Stimulated activated CD4-positive, alpha-beta T cell treated with anti-CD3 and anti-CD28 coated beads, Interleukin-2, amount 100 ng/mL, for 24 hours (primary cell): ENCODE measurements at places on chromosomes 5 and 9.
A peak's percentile ranks its signal among the peaks of the same experiment; 100 is the strongest.

GRCh38 chr9:83056911-83057310, 6.0 kb downstream of the RASEF start:
- DNase-seq: no peak

DNA sequence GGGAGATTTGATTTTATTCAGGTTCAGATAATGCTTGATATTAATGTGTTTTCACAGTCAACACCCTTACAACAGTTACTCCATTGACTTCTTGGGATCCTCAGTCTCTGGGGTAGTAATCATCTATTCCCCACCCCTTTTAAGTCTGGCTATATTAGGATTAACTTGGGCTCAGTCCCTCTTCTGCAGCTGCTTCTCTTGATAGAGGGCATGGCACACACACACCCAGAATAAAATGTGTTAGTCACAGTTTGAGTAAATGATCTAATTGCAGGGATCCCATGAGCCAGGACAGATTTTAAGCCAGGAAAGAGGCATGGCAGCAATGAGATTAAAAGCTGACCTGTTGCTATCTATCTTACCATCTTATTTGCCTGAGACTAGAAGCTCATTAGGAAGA, 53.7 kb upstream of the VLDLR start:
- no peak for DNase-seq

- DNase-seq: peak; percentile 87
Measured at GRCh38 chr9:114681594-114682332, at the start of gene TEX48. Gene TEX48, minus strand, starts transcription at chr9:114682192. Its CDS starts 10,469 bp downstream, at chr9:114671723.

- no peak for DNase-seq
Measured at GRCh38 chr9:133930682-133931485, 61.2 kb downstream of the VAV2 start.

- no peak for DNase-seq
Measured at GRCh38 chr5:77454123-77454522, 38.0 kb downstream of the WDR41 start.

DNA sequence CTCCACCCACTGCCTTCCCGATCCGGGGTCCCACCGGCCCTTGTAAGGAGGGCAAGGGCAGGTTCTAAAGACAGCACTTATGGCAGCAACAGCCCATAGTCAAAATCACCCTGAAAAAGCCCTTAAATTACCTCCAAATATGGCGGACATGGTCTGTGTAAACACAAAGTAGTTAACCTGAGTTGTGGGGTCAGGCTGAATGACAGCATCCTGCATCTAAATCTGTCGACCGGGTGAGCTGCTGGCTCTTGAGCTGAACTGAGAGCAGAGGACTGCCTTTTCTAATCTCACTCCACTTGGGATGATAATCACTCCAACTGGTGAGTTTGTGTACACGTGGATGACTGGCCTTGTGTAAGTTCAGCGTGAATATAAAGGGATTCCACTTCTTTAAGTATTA, 249.6 kb downstream of the DENND1A start:
- no peak for DNase-seq

GRCh38 chr5:60538955-60539866, 160.8 kb downstream of the DEPDC1B start:
- no peak for DNase-seq
